ENCODE measurements at places on chromosomes 3 and 15. TPM values are rescaled to one million over a fixed set of nuclear protein-coding genes. Genes with fewer than 3 reads are reported as not detected.
A peak's percentile ranks its signal among the peaks of the same experiment; 100 is the strongest.

GRCh38 chr3:159185443-159186050 lies 383.7 kb downstream of the MFSD1 start:
- no peaks in the 10 kb centered on the region for H3K36me3 ChIP-seq
- no peak overlapping the region for H3K27ac ChIP-seq
- H3K4me3 ChIP-seq: no peak overlapping the region
- H3K4me1 ChIP-seq: no peaks in the 10 kb centered on the region
- no peaks in the 10 kb centered on the region for H3K27me3 ChIP-seq

- H3K27me3 ChIP-seq: no peaks in the 10 kb centered on the region
- DNase-seq: no peak
- H3K36me3 ChIP-seq: no peaks in the 10 kb centered on the region
- no peak overlapping the region for H3K27ac ChIP-seq
Observed at GRCh38 chr3:16240229-16241023, 24.3 kb downstream of the DPH3 start.

DNA sequence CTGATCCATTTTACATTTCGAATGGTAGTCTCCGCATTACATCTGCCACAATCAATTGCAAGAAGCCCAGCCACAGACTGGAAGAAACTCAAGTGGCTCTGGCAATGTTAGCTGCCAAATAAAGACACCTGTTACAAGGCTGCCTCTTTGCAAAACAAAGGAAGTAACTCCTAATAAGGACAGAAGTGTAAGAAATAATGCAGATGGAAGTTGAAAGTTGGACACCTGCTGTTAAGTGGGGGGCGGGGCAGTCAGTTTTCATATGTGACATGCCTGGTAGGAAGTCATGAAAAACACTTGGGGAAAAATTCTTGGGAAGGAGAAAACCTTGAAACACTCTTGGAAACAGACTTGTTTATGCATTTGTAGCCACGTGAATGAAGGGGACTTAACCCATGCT lies 54.1 kb upstream of the ATP2C1 start:
- peak overlapping the region; percentile 68 for H3K27ac ChIP-seq
- H3K4me3 ChIP-seq: peak overlapping the region; percentile 25
- no peaks in the 10 kb centered on the region for H3K36me3 ChIP-seq
- peaks cover 10% of the 10 kb centered on the region for H3K4me1 ChIP-seq
- no peaks in the 10 kb centered on the region for H3K27me3 ChIP-seq

The PLSCR5 gene
- total RNA-seq: not detected

DNA sequence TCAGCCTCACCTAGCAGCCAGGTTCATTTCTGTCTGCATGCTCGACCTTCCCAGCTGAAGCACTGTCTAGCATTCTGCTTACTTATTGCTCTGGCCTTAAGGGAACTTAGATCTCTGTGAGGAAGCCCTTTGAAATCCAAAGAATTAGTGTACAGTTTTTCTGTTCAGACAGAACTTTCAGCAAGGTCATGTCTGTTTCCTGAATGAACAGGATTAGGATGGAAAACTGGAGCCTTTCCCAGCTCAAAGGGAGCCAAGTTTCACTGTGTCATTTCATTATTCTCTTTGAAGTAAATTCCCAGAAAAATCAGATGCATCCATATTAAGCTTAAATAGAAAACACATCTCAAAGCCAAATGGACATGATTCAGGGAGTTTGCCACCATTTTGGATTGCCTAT lies 457.3 kb upstream of the KCNMB2 start:
- no peak overlapping the region for H3K4me3 ChIP-seq
- no peaks in the 10 kb centered on the region for H3K4me1 ChIP-seq
- DNase-seq: no peak
- no peaks in the 10 kb centered on the region for H3K36me3 ChIP-seq
- H3K27ac ChIP-seq: no peak overlapping the region
